ENCODE measurements at places on chromosomes 1 and 21. TPM values are rescaled to one million over a fixed set of nuclear protein-coding genes. Genes with fewer than 3 reads are reported as not detected.

- DNase-seq = no peak
- H3K27ac ChIP-seq = no peak overlapping the region
- H3K36me3 ChIP-seq = no peaks in the 10 kb centered on the region
Measured at GRCh38 chr1:36380143-36380619, 5.5 kb downstream of the STK40 start.

DNA sequence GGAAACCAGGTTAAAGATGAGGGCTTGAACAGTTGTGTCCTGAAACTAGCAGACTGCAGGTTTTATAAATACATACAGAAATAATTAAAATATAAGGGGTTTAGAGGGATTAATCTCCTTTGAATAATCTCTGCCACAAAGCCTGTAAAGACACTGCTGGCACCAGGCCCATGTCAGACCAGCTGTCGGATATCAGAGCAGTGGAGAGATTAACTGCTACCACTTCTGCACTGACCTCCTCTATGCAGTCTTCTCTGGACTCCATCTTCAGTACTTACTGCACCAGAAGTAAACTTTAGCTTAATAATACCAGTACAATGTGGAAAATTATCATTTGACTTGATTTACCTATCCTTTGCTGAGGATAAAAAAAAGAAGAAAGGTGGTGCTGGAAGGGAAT lies 128.6 kb downstream of the LHX4 start:
- no peak overlapping the region for H3K4me3 ChIP-seq
- peak overlapping the region; percentile 32 for H3K27ac ChIP-seq
- H3K36me3 ChIP-seq = no peaks in the 10 kb centered on the region
- peak; percentile 28 for DNase-seq
- H3K27me3 ChIP-seq = no peaks in the 10 kb centered on the region
- H3K4me1 ChIP-seq = peaks cover 56% of the 10 kb centered on the region

DNA sequence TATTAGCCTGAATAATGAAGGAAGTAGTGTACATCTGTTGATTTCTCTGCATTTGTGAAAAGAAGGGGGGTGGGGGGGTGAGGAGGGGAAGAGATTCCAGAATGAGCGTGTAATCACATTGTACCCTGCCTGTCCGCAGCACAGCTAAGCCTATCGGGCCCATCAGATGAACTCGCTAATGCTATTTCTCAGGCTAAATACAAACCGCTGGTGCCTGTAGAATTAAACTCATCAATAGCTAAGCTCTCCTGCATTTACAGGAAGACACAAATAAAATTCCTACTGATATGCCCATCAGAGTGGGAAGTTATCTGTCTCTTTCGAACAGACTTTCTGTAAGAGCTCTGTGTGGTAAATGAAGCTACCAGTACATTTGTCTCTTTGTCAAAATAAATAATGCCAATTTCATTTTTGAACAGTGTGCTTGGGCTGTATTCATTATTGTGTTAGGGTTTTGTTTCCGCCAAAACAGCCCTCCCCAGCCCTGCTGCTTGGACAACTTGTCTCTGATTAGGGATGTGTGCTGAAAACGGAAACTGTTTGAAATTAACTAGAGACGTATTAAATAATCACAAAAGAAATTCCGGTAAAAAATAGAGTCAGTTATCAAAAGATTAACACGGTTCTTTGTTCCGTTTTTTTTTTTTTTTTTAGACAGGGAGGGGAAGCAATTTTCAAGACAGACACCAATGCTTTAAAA lies 305.4 kb downstream of the TTLL7 start:
- peaks cover 42% of the 10 kb centered on the region for H3K4me1 ChIP-seq
- no peaks in the 10 kb centered on the region for H3K27me3 ChIP-seq
- no peaks in the 10 kb centered on the region for H3K36me3 ChIP-seq
- DNase-seq = peak; percentile 77

DNA sequence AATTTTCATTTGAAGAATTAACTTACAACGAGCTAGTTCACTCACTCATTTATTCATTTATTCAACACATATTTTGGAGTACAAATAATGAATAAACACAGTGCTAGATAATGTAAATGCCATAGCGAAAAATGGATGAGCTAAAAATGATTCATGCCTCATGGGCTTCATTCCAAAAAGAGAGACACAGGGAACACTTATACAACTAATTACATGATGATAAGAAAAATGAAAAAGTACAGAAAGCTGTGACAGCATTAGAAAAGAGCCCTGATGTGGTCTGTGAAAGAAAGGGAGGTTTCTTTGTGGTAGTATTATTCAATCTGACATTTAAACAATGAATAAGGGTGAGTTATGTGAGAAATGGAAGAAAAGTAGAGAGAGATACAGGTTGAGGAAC lies 726.4 kb downstream of the AMY1C start:
- DNase-seq = no peak
- no peak overlapping the region for H3K4me3 ChIP-seq
- H3K27me3 ChIP-seq = no peaks in the 10 kb centered on the region

- no peak for DNase-seq
- H3K27ac ChIP-seq = no peak overlapping the region
- no peaks in the 10 kb centered on the region for H3K36me3 ChIP-seq
- no peaks in the 10 kb centered on the region for H3K27me3 ChIP-seq
- H3K4me1 ChIP-seq = peaks cover 49% of the 10 kb centered on the region
Measured at GRCh38 chr1:223837206-223837605, 8.5 kb downstream of the TP53BP2 start.

Gene MLLT11
- total RNA-seq = 37.0 TPM

DNA sequence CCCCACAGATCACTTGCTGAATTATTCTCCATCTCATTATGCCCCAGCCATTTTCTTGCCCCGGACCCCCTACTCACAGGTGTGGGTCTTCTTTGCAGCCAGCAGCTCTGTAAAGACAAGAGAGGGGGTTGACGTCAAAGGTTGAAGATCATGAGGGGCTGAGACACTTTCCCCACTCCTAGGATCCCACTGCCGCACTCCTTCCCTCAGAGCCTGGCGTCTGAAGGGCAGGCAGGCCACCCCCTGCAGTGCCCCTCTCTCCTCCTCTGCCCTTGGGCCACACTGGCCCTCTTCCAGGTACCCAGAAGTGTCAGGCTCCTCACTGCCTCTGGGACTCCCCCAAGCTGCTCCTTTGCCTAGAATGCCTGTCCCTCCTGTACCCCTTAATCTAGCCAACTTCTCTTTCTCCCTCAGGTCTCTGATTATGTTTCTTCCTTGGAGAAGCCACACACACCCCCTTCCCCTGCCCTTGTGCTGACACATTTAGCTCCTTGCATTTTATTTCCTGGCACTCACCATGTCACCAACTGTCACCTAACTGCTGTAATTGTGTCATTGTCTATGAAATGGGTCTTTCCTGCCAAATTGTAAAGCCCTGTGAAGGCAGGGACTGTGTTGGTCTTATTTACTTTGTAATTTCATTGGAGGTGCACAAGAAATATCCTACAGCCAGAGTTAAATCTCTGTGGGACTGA lies 2.1 kb downstream of the RORC start:
- no peaks in the 10 kb centered on the region for H3K36me3 ChIP-seq
- DNase-seq = no peak
- H3K27me3 ChIP-seq = no peaks in the 10 kb centered on the region
- no peak overlapping the region for H3K27ac ChIP-seq
- peaks cover 13% of the 10 kb centered on the region for H3K4me1 ChIP-seq

DNA sequence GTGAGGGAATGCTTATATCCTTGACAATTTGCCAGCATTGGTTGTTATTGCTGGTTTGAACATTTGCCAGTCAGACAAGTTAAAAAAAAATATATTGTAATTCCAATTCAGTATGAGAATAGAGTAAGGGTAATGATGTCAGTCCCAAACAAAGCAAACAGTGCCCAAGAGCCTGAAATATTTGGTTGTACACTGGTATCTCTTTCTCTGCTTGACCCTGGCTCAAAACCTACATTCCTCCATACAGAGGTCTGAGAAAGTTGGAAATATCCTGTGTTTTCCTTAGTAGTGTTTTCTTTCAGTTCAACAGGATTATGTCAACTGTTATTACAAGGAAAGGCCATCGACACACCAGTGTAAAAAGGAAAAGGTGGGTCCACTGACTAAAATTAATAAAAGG lies 145.6 kb downstream of the MRPL39 start:
- no peaks in the 10 kb centered on the region for H3K27me3 ChIP-seq
- no peak overlapping the region for H3K27ac ChIP-seq
- no peaks in the 10 kb centered on the region for H3K4me1 ChIP-seq
- no peaks in the 10 kb centered on the region for H3K36me3 ChIP-seq

Gene SLC35F3
- total RNA-seq = 1.5 TPM

Gene FLG
- total RNA-seq = not detected

GRCh38 chr1:2311184-2312032 lies 79.9 kb downstream of the MORN1 start:
- H3K36me3 ChIP-seq = no peaks in the 10 kb centered on the region
- H3K4me3 ChIP-seq = no peak overlapping the region
- no peak overlapping the region for H3K27ac ChIP-seq
- peaks cover 26% of the 10 kb centered on the region for H3K4me1 ChIP-seq

Gene AMIGO1
- total RNA-seq = 4.5 TPM

GRCh38 chr1:165284454-165284853 lies 72.1 kb downstream of the LMX1A start:
- H3K4me1 ChIP-seq = peaks cover 41% of the 10 kb centered on the region
- H3K27ac ChIP-seq = no peak overlapping the region
- DNase-seq = no peak
- no peaks in the 10 kb centered on the region for H3K36me3 ChIP-seq
- H3K27me3 ChIP-seq = no peaks in the 10 kb centered on the region

Gene CLDN14
- not detected for total RNA-seq

Gene TNNI3K
- 1.9 TPM for total RNA-seq

DNA sequence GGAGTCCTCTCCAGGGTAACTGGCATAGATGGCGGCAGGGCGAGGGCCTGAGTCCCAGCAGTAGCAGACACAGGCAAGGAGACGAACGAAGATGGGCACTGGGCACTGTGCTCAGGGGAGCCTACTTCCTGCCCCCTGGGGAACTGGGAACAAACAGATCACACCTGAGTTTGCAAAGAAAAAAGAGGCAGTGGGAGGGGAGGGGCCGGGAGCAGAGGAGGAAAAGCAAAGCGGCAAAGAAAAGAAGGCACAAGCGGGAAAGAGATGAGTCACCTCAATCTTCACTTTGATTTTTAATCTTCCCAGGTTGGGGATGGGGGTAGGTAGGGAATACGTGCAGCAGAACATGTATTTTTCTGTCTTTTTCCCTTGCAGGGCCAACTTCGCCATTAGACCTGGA lies 44.0 kb downstream of the ZSCAN20 start:
- no peaks in the 10 kb centered on the region for H3K36me3 ChIP-seq
- no peak for DNase-seq
- H3K27ac ChIP-seq = no peak overlapping the region
- no peak overlapping the region for H3K4me3 ChIP-seq
